SHP77 treated with DMSO at 0.1 percent for 48 hours (cell line): ENCODE measurements at places on chromosomes 11 and 22.

- DNase-seq = no peak
These were observed 1.4 kb upstream of the DPP3 start for GRCh38 chr11:66478729-66479393.

DNA sequence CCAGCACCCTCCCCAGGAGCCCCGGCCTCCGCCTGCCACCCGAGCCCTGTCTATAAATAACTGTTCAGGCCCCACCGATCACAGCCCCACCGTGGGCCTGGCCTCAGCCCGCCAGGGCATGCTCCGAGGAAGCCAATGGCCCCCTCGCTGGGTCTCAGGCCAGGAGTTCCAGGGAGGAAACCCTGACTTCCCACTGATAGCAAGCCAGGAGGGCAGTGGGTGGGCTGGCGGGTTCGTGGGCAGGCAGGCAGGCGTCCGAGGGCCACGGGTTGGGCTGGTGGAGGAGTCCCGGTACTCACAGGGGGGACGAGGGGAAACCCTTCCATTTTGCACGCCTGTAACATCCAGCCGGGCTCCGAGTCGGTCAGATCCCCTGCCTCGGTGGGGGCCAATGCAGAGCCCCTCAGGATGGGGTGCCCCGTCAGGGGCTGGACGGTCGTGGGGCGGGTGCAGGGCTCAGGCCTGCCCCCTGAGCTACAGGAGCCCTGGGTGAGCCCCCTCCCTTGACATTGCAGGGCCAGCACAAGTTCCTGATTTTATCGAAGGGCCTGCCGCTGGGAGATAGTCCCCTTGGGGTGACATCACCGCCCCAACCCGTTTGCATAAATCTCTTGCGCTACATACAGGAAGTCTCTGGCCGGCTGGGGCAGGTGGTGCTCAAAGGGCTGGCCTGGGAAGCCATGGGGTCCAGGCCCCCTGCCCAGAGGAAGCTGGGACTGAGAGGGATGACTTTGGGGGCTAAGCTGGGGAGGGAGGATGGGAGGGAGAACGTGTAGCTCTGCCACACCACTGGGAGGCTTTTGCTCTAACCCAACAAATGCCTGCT is at the start of gene SPI1:
Gene SPI1, minus strand, starts transcription at position 538 of the 826 bp plus-strand sequence. Its CDS starts 194 bp downstream, at position 344.
- no peak for DNase-seq

DNA sequence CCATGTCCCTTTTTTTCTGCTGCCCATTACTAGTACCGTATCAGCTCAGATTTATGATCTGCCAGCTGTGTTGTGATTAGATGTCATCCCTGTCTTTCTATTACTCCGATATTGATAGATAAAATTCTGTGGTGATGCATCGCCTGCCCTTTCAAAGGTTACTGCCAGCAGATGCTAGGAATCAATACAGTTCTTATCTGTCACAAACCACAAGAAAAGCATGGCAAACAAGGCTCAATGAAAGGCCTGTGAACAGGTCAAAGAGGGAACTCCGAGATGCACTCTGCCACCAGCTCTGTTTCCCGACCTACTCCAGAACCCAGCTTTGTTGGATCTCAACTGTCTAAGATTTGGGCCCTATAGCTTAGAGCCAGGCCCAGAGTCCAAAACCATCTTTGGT is 246.0 kb downstream of the CADM1 start:
- no peak for DNase-seq

DNA sequence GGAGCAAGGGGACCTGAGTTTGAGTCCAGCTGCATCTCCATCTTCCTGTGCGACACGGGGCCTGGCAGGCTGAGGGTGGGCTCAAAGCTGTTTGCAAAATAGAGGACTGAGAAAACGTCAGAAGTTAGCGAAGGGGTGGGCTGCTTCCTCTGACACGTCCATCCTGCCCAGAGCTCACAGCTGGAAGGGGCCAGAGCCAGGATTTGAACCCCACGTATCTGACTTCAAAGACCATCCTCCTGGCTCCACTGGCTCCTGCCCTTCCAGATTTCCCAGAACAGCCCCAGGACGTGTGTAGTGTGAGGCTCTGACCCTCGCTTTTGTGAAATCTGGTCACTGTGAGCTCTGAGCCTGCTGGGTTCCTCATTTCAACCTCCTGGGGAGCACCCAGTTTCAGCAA is 56.3 kb downstream of the CD82 start:
- no peak for DNase-seq

DNA sequence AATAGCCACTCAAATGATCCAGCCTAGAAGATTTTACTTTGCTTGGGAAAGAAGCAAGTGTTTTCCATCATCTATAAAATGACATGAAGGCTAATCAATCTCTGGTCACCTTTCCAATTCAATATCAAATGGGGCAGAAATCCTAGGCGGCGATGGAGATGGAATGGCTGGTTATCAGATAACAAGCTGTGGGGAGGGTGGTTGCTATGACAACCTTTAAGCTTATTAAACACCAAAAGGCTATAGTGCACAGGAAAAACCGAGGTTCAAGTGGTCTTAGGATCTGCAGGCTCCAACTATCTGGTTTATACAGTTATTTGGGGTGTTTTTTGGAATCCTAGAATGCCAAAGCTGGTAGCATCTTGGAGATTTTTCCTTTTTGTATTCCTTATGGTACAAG is 13.9 kb upstream of the BSX start:
- DNase-seq = no peak

DNA sequence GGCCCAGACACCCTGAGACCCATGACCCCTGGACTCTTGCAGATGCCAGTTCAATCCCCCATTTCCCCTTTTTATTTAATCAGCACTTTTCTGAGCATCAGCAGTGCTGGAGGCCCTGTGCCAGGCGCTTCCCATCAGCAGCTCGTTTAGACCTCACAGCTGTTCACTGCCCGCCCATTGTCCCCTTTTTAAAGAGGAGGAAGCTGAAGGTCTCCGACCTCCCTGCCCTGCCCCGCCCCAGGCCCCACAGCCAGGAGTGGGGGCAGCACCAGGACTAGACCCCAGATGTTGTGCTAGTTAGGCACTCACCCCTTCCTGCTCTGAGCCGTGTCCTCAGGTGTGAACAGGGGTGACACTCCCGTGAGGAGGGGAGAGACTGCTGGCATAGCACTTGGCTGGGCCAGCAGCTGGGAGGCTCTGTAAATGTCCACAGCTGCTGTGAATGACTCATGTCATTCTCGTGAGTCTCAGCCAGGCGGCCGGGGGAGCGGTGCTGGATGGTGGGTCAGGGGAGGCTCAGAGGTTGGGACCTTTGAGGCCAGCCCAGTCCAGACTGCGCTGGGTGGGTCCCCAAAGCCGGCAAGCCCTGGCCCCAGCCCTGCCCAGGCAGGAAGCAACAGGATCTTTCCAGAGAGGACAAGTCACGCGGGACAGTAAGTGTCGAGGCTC is 19.9 kb downstream of the EMID1 start:
- DNase-seq = peak; percentile 42

- DNase-seq = no peak
These were observed 73.1 kb downstream of the ELP4 start for GRCh38 chr11:31582697-31583096.

DNA sequence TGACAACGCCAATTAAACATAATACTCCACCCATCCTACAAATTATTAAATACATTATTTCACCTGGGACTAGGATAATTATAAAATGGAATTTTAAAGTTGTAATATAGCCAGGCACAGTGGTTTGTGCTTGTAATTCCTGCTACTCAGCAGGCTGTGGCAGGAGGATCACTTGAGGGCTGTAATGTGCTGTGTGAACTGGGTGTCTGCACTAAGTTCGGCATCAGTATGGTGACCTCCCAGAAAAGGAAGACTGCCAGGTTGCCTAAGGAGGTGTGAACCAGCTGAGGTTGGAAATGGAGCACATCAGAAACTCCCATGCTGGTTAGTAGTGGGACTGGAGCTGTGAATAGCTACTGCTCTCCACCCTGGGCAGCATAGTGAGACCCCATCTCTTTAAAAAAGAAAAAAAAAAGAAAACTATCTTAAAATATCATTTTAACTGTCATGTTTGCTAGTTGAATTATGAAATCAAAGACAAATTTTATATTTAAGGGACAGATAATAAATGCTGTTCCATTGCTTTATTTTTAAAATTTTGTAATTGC is 28.0 kb downstream of the PPP6R2 start:
- DNase-seq = no peak

- DNase-seq = no peak
These were observed 138.2 kb downstream of the NECTIN1 start for GRCh38 chr11:119590651-119591351.

- DNase-seq = peak; percentile 10
These were observed 13.1 kb downstream of the MOV10L1 start for GRCh38 chr22:50102946-50103345.
